Adrenal gland (tissue), 19 donors: ENCODE measurements at places on chromosomes 5 and 9. TPM values are rescaled to one million over a fixed set of nuclear protein-coding genes. Genes with fewer than 3 reads are reported as not detected.

Gene ARHGEF28
- 61.2 TPM for total RNA-seq

Gene PDE6A
- 0.57 TPM for total RNA-seq

GRCh38 chr5:168314735-168315411 lies 23.4 kb downstream of the WWC1 start:
- no peak for DNase-seq

DNA sequence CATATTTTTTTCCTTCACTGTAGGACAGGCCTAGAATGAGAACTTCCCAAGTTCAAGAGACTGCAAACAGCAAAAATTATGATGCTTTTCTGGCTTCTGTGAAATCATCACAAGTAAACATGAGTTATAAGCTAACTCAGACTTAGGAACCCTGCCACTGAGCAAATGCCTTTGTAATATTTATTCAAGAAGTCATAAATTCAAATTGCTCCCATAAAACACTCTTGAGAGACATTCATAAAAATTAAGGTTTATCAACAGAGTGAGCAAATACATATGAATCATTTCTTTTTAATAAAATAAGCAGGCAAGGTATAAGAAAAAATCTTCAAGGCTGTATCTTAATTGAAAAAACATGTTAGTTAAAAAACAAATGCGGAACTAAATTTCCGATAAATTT lies 124.2 kb downstream of the GNA14 start:
- DNase-seq = no peak

DNA sequence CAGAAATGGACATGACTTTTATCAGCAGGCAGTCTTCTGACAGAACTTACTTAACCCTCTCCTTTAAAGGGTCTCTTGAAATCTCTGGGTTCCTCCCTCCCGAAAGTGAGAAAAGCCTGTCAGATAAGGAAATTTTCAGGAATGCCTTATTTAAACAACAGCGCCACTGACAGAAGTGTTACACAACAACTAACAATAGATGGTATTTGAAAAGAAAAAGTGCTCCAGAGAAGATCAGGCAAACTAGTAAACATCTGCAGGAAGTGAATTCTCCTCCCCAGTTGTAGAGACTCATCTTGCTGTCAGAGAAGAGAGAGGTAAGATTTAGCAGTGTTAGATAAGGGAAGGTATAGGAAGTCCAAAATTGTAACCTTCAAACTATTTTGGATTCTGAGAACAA lies 107.2 kb upstream of the NFIL3 start:
- DNase-seq = no peak

DNA sequence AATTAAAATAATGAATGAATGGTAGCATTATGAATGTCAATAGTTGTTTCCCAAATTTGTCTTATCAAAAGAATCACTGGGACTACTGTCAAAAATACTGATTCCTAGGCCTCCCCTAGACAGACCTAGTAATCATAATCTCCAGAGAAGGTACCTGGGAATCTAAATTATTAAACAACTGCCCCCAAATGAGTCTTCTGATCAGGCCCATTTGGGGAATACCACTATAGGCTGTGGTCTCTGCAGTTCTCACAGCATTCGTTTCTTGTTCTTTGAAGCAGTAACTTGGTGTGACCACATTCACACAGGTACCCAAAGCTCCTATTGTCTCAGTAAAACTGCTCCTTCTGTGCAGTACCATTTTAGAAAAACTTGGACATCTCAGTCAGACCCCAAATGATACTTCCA lies 230.9 kb downstream of the PIK3R1 start:
- no peak for DNase-seq
